Forelimb muscle (tissue), 1 donor: ENCODE measurements at places on chromosomes 5 and 9. TPM values are rescaled to one million over a fixed set of nuclear protein-coding genes. Genes with fewer than 3 reads are reported as not detected.

DNA sequence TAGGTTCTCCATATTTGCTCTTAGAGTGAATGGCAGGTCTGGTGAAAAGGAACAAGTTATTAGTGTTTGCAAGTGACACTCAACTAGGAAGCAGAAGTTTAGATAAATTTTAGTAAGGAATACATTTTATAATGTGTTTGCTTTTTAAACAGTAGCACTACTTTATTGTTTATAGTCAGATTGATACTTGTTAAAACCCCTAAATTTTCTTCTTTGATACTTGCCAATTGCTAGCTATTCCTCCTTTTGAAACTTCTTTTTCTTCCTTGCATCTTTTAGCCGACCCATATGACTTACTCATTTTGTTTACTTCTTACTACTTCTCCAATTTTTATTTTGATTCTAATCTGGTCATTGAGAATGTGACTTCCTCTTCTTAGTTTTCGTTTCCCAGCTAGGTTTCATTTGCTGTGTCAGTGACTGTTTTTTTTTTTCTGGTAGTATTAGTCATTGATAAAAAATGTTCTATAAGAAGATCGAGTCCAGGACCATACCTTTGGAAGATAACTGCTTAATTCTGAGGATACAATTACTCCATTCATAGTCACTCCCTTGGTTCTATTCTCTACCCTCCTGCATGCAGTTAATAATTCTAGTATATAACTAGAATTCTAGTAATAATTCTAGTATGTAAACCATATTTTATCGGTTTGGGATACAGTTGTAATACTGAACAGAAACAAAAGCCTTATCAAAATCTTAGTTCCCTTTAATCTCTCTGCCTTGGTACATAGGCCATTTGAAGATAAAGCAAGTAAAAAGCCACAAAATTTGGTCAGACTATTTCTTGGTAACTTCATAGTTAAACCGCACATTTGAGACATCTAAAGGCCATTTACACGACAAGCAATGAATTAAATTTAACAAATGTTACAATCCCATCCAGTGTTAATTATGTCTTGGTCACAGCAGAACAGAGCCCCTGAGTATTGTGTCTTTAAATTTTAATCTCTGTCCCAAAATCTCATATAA, 2.8 kb upstream of the RICTOR start:
- DNase-seq = no peak

DNA sequence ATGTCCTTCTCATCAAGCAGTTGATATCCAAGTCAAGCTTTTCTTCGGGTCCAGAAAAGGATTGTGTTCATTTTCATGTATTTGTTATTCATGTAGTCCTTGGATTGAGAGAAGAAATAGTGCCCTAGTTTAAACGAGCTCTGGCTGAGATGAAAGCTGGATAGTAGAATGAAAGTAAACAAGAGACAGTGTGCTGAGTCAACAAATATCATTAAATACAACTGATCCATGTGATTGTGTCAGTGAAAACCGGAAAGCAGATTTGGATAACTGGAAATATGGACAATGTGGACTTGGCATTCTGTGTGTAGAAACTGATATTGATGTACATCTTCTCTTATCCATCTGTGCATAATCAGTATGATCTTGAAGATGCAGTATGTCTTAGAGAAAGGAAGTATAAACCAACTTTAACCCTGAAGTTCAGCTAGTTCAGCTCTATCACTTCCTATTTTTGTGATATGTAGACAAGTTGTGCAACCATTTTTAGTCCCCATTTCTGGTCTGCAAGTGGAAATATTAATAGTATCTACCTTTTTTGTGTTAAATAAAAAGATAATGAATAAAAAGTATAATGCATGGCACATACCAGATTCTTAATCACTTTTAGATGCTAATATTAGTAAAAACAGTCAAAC, 4.4 kb downstream of the MUSK start:
- no peak for DNase-seq

DNA sequence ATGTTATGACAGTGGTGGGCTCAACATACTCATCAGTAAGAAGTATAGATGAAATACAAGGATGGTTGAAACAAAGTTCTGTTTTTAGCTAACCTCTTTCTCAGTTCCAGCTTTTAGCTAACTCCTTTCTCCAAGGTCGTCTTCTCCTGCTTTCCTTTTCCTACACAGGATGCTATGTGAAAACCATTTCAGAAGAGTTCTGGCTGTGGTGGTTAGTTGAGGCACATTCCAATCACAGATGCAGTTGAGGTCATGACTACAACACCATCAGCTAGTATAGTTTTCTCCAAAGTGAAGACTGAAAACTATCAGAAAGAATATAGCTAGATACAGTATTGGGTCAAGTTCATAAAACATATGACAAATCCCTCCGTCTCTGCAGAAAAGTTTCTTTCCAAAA, 477.7 kb upstream of the C9orf72 start:
- no peak for DNase-seq

DNA sequence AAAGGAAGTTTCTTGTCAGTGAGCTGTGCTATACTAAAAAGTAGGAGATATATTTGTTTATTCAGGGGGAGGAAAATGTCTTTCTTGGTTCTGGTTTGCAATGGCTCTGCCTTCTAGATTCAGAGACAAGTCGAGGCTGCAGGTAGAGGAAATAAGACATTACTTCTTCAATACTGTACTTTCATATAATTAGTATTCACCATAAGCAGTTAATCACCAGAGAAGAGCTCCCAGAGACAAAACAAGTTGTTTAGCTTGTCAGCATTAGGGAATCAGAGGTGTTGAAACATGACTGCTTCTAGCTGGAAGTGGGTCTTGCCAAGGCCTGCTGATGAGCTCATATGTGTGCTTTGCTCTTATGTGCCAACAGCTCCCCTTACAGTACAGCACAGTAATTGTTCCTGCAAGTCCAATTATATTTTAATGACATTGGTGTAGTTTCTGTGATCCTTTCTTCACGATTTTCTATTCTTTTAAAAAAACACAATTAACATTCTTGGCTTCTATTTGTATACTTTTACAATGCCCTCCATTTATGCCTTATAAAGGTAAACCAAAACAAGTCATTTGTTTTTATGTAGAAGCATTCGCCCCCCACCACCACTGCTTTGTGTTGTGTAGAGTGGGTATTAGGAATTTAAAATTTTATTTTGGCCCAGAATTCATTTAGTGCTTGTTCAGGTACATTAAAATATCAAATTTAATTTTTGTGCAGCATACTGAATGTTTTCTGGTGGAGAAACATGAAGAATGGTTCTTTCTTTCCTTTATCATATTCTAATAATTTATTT, 112.2 kb downstream of the RPS23 start:
- DNase-seq = peak; percentile 89

DNA sequence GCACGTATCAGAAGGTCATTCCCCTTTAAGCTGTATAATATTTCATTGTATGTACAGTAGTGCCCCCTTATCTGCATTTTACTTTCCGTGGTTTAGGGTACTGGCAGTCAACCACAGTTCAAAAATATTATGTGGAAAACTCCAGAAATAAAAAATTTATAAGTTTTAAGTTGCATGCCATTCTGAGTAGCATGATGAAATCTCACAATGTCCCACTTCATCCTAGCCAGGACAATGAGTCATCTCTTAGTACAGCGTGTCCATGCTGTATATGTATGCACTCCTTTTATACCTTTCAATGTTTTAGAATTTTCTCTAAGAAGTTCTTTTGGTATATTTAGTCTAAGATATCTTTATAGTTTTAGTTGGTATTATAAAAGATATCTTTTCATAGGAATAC, 115.0 kb upstream of the HAND1 start:
- no peak for DNase-seq

DNA sequence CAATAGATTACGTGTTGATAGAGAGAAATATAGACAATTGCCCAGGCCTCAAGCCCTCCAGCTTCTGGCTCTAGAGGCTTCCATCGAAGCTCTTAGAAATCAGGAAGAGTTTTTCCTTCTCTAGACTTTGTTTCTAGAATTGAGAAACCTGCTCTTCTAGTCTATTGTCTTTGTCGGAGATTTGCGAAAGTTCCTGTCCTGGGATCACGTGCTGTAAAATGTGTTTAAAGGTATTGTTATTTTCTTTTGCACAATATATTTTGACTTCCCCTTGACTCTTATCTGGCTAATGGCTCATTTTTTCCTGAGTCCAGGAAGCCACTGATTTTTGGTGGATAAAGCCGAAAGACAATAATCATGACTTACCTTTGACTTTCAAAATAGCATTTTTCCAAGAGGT, 32.1 kb downstream of the IRX2 start:
- no peak for DNase-seq

DNA sequence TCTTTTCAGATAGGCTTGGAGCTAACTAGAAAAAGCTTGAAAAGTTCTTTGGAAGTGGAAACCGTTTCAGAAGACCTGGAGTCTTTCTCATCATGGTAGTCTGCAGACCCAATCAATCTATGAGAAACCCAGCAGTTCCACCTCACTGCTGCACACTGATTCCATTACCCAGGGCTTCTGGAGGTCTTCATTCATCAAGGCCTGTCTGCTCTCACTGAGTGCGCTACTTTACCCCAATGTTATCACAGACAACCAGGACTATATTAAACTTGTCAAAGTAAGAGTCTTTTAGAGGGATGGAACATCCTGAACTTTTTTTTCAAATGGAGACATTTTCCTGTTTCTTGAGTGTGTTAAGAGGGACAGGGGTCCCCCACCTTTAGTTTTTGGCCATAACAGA, 93.1 kb downstream of the BOD1 start:
- no peak for DNase-seq

Gene TAF11L2
- polyA plus RNA-seq = not detected

- DNase-seq = no peak
These were observed 75.3 kb downstream of the COL23A1 start for GRCh38 chr5:178514851-178515418.

Gene FAT2
- polyA plus RNA-seq = 0.66 TPM

Gene ARAP3
- polyA plus RNA-seq = 13.0 TPM

- DNase-seq = no peak
These were observed 18.3 kb downstream of the RALGPS1 start for GRCh38 chr9:126932871-126933321.

GRCh38 chr9:30075022-30075421, 2309.4 kb upstream of the ACO1 start:
- no peak for DNase-seq
